Stimulated activated naive CD4-positive, alpha-beta T cell (primary cell): ENCODE measurements at places on chromosomes 3 and 15.

GRCh38 chr3:110664148-110664547 is 407.5 kb upstream of the NECTIN3 start:
- DNase-seq, result no peak

DNA sequence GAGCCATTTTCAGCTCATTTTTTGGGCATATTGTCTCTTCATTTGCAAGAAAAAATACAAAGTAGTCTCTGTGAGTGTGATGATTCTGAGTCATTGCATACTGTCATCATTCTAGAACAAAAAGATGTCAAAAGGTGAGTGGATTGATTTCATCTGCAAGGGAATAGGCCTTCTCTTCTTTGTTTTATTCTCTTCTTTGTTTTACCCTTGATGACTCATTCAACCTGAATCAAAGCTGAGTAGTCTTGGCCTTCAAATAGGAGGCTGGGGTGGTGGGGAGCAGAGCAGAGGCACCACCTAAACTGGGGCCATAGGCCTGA is 25.4 kb downstream of the CYP19A1 start:
- no peak for DNase-seq

DNA sequence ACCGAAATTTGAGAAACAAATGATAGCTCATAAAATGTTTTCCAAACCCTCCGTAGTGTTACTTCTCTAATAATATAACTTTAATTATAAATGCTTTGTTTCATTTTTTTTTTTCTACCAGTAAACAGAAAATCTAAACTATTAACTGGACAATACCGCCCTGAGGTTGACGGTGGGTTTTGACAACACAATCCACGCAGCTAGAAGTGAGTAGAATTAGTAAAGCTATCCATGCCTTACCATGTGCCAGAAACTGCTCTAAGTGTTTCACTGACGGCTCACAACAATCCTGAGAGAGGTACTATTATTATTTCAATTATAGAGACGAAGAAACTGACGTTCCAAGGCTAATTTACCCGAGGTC is 410 bp downstream of the NDUFAF1 start:
- no peak for DNase-seq

DNA sequence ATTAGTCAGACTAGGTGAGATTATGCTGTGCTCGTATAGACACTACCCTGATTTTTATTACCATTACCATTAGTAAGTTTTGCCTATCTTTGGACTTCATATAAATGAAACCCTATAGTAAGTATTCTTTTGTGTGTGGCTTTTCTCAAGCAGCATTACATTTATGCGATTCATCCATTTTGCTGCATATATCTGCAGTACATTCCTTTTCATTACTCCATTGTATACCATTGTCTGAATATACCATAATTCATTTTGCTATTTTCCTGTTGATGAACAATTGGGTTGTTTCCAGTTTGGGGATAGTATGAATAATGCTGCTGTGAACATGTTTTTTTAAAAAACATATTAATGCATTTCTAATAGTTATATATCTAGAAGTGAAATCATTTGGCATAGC is 45.3 kb downstream of the TMEM212 start:
- no peak for DNase-seq
